Fibroblast of gingiva (primary cell): ENCODE measurements at places on chromosomes 1 and 21.

GRCh38 chr1:22930240-22930912, 42.3 kb downstream of the LACTBL1 start:
- no peak for DNase-seq

GRCh38 chr1:53736290-53736689, 2.7 kb downstream of the GLIS1 start:
- DNase-seq = peak; percentile 54

GRCh38 chr1:87553511-87553910, 224.8 kb downstream of the LMO4 start:
- no peak for DNase-seq

- no peak for DNase-seq
Measured at GRCh38 chr1:20726118-20726911, 6.2 kb downstream of the SH2D5 start.

GRCh38 chr1:85325920-85326319, 49.5 kb upstream of the BCL10 start:
- no peak for DNase-seq

DNA sequence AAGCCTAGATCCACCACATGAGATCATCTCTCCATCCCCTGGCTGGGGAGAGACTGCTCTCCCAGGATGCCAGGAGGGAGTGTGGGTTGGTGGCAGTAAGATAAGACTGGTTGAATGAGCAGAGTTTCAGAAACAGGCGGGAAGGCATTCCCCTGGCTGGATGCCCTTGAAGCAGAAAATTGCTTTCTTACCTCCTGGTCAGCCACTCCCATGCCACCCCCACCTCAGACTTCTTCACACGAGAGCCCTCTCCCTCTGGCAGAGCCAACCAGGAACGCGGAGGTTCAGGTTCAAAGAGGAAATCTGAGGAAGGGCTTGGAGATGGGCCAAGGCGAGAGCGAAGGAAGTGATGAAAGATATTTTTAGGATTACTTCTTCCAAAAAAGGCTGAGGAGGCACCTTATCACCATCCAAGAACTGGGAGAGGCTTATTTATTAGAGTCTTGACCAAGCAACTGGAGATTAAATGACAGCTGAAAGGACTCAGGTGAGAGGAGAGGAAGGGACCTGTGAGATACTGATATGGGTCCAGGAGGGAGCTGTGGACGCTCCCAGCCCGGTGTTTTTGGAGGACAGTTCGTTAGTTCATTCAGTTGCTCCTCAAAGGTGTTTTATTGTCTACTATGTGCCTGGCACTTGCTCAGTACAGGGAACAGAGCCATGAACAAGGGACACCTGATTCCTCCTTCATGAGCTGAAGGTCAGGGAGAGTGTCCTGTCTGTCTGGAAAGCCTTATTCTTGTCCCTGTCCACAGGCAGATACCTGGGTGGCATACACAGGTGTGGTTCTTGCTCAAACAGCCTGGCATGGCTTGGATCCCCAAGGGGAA, 18.9 kb upstream of the SLC26A9 start:
- no peak for DNase-seq

- no peak for DNase-seq
Measured at GRCh38 chr1:44542420-44543063, 131.7 kb downstream of the TMEM53 start.

GRCh38 chr1:151711044-151711800, 5.4 kb downstream of the CELF3 start:
- DNase-seq = no peak

DNA sequence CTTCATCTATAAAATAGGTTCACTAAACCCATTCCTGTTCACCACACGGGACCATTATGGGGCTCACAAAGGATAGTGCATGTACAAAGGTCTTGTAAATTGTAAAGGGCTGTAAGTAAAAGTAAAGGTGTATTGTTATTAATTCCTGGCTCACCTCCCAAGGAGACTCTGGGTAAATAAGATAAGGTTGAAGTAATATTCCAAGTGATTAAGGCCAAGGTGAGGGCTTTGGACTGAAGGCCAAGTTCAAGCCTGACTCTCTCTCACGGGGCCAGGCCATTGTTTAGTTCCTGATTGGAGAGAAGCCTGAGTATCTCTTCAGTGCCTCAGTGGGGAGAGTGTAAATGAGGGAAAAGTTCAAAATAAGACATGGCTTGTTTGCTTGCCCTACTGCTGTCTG, 19.5 kb upstream of the ZFYVE9 start:
- DNase-seq = no peak

DNA sequence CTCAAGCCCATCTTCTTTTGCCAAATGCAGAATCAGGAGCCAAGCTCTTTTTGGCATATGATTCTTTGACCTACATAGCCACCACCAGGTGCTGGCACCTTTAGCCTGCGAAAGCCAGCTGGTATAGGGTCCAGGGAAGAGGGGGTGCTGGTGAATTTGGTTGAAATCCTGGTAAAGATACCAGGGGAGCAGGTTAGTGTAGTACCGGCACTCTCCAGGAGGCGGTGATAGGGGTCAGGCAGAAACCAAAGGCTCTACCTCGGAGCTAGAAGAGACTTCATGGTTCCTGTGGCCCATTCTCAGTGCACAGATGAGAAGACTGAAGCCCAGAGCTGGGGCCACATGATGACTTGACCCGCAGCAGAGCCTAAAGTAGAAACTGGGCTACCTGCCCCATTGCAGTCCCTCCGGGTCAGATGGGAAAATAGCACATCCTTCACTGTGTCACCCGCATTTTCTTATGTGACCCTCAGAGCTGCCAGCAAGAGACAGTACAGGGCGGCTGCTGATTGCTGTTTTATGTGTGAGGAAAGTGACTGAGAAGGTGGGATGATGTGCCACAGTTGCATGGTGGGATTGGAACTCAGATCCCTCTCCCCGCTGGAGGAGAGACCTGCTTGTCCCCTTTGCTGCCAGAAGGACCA, 36.0 kb upstream of the IL19 start:
- DNase-seq = no peak

GRCh38 chr1:83086346-83086745, 912.6 kb downstream of the TTLL7 start:
- no peak for DNase-seq

GRCh38 chr1:31521761-31522555, 54.4 kb upstream of the TINAGL1 start:
- DNase-seq = no peak

- no peak for DNase-seq
Measured at GRCh38 chr1:4868521-4868920, 214.1 kb downstream of the AJAP1 start.

DNA sequence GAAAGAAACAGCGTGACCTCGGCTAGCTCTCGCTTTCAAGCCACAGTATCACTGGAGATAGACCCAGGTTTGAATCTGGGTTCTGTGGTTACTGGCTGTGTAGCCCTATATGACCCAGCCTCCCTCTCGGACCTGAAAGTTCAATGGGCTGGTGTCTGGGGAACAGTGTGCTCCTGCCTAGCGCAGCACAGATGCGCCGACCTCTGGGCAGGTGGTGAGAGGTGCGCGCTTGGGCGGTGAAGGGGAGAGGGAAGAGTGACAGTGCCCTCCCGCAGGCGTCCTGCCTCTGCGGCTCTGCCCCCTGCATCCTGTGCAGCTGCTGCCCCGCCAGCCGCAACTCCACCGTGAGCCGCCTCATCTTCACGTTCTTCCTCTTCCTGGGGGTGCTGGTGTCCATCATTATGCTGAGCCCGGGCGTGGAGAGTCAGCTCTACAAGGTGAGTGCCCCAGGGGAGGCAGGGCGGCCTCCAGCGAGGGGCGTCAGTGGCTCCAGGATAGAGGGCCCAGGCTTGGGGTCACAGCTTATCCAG, 10.5 kb downstream of the SERINC2 start:
- no peak for DNase-seq

GRCh38 chr1:27302612-27303011, 19.4 kb upstream of the TMEM222 start:
- DNase-seq = no peak

DNA sequence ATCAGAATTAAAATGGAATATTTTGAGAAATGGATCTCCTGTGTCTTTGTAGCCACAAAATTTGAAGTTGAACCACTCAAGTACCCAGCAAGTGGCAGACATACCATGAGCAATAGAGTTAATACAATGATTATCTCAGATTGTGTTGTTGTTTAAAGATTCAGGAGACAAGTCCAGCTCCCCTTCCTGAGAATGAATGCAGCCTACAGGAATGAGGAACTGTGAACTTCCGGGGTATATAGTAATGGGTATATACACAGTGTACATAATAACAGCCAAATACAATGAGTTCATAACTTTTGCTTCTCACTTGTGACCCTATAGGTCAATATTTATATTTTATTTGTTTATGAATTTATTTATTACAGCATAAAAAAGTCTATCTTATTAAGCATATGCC, 445.0 kb downstream of the SETD4 start:
- DNase-seq = no peak

GRCh38 chr1:180540697-180541594, 17.8 kb upstream of the OVAAL start:
- DNase-seq = peak; percentile 14

DNA sequence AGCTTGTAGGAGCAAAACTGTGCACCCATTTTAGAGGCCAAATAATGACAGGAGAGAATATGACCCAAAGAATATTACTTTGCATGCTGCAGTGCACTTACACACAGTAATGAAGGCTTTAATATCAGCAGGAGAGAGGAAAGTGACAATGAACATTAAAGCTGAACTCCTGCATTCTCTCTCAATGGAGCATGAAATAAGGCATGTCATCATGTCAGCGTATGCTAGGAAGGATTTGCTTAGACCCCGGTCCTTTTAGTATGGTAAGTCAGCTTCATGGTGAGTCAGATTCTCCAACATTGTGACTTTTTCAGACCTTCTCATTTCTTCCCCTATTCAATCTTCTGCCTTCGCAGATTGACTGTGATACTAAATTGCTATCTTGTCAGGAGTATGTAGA, 210.7 kb upstream of the TMPRSS15 start:
- no peak for DNase-seq

DNA sequence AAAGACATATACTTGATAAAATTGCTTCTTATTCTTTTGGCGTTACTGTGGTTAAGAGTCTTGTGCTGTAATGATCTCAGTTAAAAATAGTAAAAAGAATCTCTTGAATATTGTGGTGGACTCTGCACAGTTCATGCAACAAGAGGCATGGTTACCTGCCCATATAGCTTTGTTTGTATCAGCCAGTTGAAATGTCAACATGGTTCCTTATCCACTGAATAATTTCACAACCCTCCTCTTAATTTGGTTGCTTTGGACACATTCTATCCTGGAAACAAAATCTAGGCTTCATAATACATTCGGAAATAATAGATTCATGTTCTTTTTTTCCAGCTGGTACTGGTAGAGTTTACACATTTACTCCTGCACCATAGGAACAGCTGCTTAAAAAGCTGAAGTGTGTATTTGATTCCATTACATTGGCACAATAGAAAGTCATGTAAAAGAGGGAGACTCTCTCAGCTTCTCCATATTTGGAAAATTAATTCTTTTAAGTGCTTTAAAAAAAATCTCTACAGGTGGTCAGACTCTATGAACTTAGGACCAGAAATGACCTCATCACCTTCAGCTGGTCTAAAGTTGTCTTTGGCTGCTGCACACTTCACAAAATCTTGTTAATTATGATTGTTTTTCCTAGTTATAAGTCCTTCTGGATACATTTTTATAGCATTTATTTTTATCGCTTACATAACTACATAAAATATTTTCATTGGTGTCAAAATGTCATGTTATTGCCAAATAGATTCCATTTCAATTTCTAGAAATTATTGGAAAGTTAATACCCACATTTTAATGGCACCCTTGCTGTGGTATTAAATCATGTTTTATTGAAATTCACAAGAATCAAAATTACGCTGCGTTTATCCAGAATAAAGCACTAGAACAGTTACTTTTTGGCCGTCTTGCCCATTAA, 100.2 kb downstream of the LTN1 start:
- no peak for DNase-seq

DNA sequence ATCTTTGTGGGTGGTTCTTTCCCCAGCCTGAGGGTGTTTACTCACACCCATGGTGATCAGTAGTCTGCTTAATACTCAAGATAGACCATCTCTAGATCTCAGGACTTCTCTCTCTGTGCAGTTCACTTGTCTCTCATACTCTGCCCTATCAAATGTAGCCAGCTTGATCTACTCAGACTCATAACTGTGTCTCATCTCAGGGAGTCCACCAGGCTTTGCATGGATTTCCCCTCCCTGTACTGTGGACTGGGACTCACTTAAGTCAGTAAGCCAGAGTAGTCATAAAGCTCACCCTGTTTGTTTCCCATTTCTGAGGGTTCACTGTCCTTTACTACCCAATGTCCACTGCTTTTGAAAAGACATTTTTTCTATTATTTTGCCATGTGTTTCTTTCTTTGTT, 41.8 kb downstream of the LYPLAL1 start:
- DNase-seq = no peak

- DNase-seq = no peak
Measured at GRCh38 chr21:37047079-37047478, 25.8 kb downstream of the PIGP start.

DNA sequence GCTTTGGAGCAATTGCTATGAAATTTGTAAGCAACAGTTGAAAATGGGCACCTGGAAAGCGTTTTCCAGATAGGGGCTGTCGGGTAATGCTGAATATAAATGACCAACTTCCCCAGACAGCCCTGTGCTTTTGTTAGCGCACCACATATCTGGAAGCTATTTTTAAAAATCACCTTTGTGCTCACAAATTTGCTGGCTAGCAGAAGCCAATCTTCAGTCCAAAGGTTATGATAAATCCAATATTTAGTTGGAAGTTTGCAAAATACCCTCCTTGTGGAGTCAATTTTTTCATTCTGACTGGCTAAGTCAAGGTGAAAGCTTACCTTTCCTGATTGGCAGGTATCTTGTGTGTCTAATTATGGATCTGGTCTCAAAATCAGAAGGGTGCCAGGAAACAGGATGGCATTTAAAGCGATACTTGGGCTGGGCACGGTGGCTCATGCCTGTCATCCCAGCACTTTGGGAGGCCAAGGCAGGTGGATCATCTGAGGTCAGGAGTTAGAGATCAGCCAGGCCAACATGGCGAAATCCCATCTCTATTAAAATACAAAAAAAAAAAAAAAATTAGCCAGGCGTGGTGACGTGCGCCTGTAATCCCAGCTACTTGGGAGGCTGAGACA, 124.1 kb upstream of the AJAP1 start:
- no peak for DNase-seq

GRCh38 chr1:116133696-116134475, 22.7 kb downstream of the MAB21L3 start:
- DNase-seq = no peak

- DNase-seq = no peak
Measured at GRCh38 chr1:109691759-109692158, 4.1 kb downstream of the GSTM1 start.

DNA sequence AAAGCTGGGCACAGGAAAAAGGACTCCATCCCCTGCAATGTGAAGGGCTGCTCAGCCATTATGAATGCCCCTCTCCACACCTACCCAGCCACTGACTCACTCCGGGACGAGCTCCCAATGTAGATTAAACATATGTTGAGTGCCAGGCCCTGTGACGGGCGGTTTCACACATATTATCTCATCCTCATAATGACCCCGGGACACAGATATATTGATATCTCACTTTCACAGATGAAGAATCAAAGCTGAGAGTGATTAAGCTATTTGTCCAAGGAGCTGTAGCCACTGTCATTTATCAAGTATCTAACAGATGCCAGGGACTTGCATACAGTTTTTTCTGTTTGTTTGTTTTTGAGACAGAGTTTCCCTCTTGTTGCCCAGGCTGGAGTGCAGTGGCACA, 35.0 kb upstream of the SLC30A1 start:
- no peak for DNase-seq

GRCh38 chr1:56777972-56778371, 41.2 kb downstream of the FYB2 start:
- DNase-seq = no peak
